Adrenal gland (tissue), 19 donors: ENCODE measurements at places on chromosomes 2 and 18. TPM values are rescaled to one million over a fixed set of nuclear protein-coding genes. Genes with fewer than 3 reads are reported as not detected.

The SERPINB3 gene
- polyA plus RNA-seq: not detected

The NT5DC4 gene
- polyA plus RNA-seq: not detected

The C2orf66 gene
- 0.57 TPM for polyA plus RNA-seq

The RAX gene
- not detected for polyA plus RNA-seq

The SIX3 gene
- not detected for polyA plus RNA-seq

The HRH4 gene
- polyA plus RNA-seq: 0.03 TPM

The C2orf78 gene
- polyA plus RNA-seq: not detected

The RESP18 gene
- not detected for polyA plus RNA-seq
